ENCODE measurements at places on chromosomes 16 and 17.

DNA sequence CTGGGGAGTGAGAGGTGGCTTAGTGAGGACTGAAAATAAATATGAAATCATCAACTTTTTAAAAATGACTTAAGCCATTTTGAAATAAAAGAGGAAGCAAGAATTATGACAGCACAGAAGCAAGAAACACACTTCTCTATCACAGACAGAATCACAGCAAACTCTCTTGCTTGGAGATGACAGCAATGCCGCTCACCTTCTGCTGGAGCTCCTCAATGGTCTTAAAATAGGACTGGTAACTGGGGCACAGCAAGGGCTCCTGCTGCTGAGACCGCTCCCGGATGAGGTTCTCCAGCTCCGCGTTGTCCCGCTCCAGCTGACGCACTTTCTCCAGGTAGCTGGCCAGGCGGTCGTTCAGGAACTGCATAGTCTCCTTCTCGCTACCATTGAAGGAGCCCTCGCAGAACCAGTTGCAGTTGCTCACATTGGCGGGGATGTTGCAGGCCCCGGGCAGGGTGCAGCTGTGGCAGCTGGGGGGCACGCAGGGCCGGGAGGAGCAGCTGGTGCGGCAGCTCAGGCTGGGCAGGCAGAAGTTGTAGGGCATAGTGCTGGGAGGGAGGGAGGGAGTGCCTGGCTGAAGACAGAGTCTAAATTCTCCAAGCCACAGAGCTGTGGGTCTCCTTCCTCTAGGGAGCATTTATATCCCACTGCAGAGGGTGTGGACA, at the start of gene KRT31:
KRT31 (minus strand) TSS at position 613 of the 665 bp plus-strand sequence; CDS start at position 544, 69 bp downstream.
- no peak for DNase-seq

GRCh38 chr17:42640121-42640520, 19.0 kb upstream of the TUBG2 start:
- no peak for DNase-seq

DNA sequence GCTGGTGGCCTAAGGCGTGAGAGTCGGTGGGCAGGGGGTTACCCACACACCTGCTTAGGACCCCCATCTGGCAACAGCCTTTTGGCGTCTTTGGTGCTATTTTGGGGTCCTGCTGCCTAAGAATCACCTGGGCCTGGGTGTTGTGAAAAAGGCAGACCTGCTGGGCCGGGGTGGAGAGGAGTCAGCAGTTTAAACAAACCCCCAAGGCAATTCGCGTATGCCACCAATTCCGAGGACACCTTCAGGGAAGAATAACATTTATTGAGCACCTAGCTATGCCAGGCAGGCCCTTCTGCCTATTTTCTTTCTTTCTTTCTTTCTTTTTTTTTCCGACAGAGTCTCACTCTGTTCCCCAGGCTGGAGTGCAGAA, 53.9 kb upstream of the TOB1 start:
- DNase-seq, result no peak

GRCh38 chr16:20029611-20030010, 44.1 kb downstream of the GPR139 start:
- no peak for DNase-seq

DNA sequence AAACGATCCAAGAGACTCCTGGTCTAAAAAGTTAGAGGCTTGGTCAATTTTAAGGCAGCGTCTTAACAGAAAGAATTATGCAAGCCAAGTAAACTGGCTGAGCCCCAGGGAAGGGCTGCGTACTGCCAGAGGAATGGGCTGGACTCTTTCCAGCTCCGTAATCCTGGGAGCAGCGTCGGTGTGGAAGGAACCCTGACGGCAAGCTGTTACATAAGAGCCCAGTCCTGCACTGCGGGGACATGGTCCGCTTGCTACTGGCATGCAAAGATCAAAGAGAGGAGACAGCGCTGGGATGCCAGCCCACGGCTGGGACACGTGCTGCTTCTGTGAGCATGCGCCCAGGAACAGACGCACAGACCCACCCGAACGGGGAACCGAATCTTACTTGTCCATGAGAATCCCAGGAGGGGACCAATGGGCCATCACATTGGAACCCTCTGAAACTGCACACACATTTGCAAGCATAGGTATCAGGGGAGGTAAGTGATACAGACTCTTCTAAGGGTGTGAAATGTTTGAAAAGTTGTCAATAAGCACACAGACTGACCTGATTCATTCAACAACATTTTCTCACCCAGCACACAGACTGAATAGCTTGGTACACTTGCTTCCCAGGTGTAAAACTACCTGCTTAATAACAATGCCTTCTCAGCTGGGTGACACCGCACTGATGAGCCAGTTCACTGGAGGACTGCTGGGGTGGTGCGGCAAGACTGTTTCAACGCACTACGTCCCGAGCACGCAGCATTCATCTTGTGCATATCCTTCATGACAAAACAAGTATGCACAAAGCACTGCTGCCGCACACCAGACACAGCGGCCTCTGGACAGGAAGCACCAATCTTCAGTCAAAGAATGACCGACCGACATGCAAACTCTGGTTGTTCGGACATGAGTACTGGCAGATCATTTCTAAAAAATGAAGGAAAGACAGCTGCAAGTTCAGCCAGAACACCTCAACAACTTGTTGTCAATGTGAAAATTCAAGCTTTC, 94.9 kb downstream of the ANKRD11 start:
- DNase-seq, result peak; percentile 95

- DNase-seq, result no peak
These were observed 175.5 kb downstream of the KATNIP start for GRCh38 chr16:27725236-27726000.

GRCh38 chr17:57747221-57748017, 2.3 kb upstream of the CCDC182 start:
- DNase-seq, result peak; percentile 30

DNA sequence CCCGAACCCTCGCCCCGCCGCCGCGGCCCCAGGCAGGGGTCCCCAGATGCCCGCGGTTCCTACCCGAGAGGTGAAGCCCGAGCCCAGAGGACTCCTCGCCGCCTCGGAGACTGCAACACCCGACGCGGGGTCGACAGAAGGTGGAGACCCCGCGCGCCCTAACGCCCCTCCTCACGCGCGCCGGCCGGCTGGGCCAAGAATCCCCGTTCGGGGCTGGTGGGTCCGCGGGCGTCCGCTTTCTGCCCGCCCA, 515 bp downstream of the SUMO2 start:
- no peak for DNase-seq

DNA sequence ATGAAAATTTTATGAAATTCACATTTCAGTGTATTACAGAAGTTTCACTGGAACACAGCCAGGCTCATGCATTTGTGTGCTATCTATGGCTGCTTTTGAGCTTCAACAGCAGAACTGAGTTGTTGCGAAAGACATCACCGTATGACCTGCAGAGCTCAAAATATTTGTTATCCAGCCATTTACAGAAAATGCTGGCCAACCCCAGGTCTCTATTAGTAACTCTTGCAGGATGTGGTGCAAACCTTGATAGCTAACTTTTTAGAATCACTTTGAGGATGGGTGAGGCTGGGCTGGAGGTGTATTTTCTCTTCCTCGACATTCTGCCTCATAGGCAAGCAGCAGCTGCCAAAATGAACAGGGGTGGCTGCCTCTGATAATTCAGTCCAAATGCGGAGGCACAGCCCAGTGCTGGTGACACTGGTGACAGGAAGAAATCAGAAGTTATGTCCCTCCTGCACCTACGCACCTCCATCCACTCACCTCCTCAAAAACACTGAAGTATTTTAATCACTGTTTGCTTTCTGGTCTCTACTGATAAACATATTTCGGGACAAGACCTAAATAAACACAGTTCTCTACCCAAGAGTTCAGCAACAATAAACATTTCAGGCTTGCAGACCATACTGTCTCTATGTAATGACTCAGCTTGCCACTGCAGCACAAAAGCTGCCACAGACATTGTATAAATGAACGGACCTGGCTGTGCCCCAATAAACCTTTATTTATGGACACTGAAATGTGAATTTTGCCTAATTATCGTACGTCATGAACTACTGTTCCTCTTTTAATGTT, 28.5 kb downstream of the ARHGAP17 start:
- DNase-seq, result peak; percentile 65

DNA sequence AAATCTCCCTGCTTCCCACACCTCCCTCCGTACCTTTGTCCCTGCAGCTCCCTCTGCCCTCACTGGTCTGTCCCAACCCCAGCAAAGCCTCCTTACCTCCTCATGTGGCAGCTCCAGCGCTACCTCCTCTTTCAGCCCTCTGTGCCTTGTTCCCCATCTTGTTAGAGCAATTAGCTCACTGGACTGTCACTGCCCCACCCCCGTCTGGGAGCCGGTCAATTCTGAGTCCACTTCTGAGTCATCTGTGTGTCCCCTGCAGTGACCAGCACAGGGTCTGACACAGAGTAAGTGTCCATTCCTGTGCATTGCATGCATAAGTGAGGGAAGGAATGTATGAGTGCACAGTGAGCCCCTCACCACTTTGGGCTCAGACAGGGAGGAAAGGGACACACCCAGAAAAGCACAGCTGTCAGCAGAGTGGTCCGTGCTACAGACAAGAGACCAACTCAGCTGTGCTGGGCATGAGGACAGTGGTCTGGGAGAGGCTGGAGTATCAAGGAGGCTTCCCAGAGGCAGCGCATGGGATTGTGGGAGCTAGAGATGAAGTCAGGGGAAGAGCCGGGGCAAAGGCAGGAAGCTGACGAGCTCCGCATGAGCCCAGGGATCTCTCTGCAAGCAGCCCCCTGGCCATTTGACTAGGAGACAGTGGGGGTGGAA, 45.9 kb downstream of the PITPNM3 start:
- DNase-seq, result no peak

GRCh38 chr17:34260861-34261260, 5.8 kb downstream of the CCL2 start:
- DNase-seq, result no peak

- DNase-seq, result no peak
These were observed 840 bp downstream of the MYO1C start for GRCh38 chr17:1491443-1492248.

GRCh38 chr16:54921206-54921824, 9.3 kb upstream of the IRX5 start:
- no peak for DNase-seq

DNA sequence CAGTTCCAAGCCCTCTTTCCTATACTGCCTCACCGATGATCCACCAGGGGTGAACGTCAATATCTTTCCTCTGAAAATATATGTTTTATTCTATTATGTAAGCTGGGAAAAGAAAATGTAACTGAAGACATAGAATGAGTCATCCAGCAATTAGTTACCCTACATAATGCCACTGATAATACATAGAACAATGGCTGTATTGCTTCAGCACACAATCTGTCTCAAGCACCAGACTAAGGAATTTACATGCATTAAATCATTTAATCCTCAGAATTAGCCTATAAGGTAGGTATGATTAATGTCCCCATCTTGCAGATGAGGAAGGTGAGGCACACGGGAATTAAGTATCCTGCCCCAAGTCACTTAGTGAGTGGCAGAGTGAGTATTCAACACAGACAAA, 472.8 kb downstream of the TOX3 start:
- no peak for DNase-seq

- DNase-seq, result peak; percentile 62
These were observed 15.9 kb downstream of the SOX9 start for GRCh38 chr17:72136692-72137091.

GRCh38 chr17:38739305-38739704, 8.8 kb downstream of the PCGF2 start:
- DNase-seq, result no peak

- no peak for DNase-seq
These were observed 113.0 kb upstream of the CIBAR2 start for GRCh38 chr16:85225257-85225656.

DNA sequence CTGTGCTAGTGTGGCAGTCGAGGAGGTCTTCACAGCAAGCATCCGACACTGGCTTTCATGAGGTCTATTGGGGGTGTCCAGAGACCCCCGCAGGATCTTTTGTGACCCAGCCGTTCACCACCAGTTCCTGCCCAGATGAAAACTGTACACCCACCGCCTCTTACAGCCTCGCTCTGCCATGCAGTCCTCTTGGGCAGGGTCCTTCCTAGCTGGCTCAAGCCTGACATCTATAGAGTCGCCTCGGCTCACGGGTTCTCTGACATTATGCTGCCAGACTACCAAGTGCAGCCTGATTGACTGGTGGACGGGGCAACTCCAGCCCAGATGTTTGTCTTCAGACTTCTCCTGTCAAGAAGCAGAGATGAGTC, 14.6 kb upstream of the CLEC10A start:
- DNase-seq, result no peak

- no peak for DNase-seq
These were observed 34.8 kb downstream of the CPNE2 start for GRCh38 chr16:57127037-57127763.

DNA sequence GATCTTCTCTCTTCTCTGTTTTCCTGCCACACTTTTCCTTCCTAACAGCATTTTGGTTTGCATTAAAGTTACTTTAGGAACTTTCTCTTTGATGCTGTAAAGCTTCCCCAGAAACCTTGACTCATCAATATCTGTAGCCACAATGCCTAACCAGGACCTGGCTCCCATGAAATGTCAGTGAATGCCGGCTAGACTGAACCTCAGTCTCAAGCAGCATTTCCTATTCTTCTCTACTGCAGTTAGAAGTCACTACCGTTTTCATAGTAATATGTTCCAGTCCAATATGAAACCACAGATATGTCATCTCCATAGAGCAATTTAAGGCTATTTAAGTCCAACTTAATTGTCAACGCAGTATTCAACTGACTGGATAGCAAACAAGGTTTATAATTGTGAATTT, 28.9 kb downstream of the ITFG1 start:
- no peak for DNase-seq

GRCh38 chr17:75459590-75460267, 3.3 kb downstream of the TMEM94 start:
- DNase-seq, result no peak

DNA sequence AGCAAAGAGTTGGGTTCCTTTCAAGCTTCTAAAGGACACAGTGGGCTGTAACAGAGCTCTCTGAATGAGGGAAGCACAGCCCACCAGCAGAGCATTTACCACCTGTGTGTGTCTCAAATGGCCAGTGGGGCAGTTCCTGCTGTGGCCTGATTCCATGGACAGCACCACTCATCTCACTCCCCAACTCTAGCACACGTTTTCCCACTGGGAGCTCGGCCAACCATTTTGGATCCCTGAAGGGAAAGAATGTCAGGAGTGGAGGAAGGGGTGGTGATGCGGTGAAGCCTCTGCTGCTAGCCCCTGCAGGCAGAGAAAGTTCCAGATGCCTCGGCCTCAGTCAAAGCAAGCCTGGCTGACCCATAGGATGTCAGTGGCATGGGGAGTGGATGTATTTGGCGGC, 86.6 kb downstream of the PLXDC1 start:
- no peak for DNase-seq

DNA sequence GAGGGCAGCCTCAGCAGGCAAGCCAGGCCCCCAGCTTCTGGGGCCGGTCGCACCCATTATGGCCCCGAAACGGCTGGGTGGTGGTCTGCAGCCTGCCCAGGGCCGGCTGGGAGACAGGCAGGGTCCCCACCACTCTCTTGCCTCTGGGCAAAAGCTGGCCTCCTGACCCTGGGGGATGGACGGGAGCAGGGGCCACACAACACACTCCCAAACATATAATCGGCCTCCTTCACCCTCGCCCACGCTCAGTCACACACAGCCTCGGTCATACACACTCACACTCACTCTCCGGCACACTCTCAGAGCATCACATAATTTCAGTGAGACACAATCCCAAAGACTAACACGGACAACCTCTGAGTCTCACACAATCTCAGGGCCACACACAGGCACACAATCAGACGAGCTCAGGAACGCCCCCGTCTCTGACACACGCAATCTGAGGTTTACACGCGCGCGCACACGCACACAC, 589 bp downstream of the PEMT start:
- DNase-seq, result no peak

GRCh38 chr17:52156576-52157570, 1.6 kb downstream of the CA10 start:
- DNase-seq, result no peak

- DNase-seq, result no peak
These were observed 176.5 kb upstream of the MON1B start for GRCh38 chr16:77014441-77014840.

- no peak for DNase-seq
These were observed 10.8 kb downstream of the ZG16B start for GRCh38 chr16:2840914-2841313.

Data from skeletal muscle cell (primary cell).